ENCODE measurements at places on chromosomes 11 and 22.

DNA sequence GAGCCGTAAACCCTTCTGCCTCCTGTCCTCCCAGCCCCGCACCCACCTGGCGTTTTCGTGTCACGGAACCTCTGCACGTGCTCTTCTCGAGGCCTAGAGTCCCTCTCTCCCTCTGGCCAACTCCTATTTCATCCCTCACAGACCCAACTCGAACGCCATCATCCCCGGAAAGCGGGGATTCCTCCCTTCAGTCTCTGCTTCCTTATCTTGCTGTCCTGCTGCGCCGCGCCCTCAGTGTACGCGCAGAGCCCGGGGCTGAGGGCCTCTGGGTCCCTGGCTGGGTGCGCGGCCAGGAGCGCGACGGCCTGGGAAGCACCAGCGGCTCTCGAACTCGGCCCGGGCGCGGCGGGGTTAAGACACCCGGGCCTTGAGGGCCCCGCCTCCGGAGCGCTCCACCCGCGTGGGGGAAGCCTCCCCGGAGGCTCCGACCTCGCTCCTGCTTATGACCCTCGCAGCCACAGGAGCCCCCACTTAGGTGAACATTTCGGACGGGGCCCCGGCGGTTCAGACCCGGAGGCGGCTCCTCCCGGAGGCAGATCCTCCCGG lies 398 bp upstream of the ATG16L2 start:
- DNase-seq: peak; percentile 80

DNA sequence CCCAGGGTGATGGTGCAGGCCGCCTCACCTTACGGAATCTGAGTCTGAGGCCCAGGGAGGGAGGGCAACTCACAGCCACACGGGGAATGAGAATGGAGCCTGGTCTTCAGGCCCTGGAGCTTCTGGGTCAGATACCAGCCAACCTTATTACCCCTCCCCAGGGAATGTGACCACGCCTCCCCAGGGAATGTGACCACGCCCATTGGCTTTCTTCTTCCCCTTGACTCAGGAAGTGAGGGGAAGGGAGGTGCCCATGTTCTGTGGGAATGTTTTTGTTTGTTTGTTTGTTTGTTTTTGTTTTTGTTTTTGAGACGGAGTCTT lies 57.5 kb upstream of the RBFOX2 start:
- no peak for DNase-seq

- DNase-seq: no peak
These were observed 1389.2 kb downstream of the TBC1D22A start for GRCh38 chr22:48151641-48152040.

- DNase-seq: no peak
These were observed 62.6 kb upstream of the SLC6A5 start for GRCh38 chr11:20536784-20537183.

GRCh38 chr22:36277482-36278291 lies 24.8 kb downstream of the APOL1 start:
- peak; percentile 32 for DNase-seq

DNA sequence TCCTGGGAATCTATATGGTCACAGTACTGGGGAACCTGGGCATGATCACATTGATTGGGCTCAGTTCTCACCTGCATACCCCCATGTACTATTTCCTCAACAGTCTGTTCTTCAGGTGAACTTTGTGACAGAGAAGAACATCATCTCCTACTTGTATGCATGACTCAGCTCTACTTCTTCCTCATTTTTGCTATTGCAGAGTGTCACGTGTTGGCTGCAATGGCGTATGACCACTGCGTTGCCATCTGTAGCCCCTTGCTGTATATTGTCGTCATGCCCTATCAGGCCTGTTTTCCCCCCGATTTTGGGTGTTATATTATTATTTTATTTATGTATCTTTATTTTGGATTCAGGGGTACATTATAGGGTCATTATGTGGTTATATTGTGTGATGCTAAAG lies 2.4 kb upstream of the OR8G1 start:
- no peak for DNase-seq

DNA sequence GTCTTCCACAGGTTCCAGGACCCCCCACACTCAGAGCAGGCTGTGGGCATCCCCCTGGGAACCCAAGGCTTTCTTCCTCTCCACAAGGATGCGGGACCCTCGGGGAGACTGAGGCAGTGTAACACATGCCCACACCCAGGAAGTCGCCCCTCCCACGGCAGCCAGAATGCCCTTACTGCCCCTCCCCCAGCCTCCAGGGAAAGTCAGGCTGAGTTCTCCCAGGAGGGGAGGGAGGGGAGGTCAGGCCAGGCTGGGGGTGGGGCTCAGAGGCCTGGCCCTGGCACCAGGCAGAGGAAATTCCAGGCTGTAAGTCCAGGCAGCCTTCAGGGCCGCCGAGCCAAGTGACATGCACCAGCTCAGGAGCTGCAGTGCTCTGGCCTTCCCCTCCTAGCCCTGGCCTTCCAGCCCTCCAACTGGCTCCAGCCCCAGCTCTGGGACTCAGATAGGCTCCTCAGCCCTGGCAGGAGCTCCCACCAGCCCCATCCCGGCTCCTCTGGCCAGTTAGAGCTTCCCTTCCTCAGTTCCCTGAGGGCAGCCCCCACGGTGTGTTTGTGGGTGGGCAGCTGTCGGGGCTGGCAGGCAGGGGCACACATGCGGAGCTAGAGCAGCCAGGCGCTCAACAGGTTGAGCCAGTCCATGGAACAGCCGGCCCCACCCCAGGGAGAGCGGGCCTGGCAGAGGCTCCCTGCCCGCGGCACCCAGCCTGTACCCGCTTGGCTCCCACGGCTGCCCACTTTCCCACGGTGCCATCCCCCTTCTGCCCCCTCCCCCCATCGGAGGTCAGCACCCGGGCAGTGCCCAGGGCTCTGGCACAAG lies 3.6 kb downstream of the BCL9L start:
- DNase-seq: no peak

GRCh38 chr11:72103754-72104167 lies 664 bp upstream of the LAMTOR1 start:
- DNase-seq: no peak

DNA sequence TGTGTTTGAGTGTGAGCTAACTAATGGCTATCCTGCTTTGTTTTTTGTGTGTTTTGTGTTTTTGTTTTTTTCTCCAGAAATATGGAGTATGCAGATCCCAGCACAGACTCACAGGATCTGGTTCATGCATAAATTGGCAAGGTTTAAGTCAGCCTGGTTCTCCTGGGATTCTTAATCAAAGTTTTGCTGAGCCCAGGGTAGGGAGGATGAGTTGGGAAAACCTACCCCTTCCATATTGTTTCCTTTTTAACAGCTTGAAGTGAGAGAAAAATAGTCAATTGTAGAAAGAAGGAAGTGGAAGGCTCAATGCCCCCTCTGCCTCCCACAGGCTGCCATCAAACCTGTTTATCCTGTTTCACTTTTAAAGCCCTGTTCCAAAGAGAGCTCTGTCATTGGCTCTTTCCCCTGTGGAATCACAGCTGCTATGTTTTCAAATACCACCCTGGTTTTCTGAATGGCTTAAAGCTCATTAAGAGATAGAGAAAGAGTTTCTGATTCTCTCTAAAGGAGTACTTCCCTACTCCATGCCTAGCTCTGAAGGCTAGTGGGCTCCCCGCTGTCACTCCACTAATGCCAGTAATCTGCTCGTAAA lies 23.4 kb upstream of the CADM1 start:
- DNase-seq: no peak

GRCh38 chr11:86717817-86718501 lies 45.5 kb upstream of the ME3 start:
- DNase-seq: no peak

DNA sequence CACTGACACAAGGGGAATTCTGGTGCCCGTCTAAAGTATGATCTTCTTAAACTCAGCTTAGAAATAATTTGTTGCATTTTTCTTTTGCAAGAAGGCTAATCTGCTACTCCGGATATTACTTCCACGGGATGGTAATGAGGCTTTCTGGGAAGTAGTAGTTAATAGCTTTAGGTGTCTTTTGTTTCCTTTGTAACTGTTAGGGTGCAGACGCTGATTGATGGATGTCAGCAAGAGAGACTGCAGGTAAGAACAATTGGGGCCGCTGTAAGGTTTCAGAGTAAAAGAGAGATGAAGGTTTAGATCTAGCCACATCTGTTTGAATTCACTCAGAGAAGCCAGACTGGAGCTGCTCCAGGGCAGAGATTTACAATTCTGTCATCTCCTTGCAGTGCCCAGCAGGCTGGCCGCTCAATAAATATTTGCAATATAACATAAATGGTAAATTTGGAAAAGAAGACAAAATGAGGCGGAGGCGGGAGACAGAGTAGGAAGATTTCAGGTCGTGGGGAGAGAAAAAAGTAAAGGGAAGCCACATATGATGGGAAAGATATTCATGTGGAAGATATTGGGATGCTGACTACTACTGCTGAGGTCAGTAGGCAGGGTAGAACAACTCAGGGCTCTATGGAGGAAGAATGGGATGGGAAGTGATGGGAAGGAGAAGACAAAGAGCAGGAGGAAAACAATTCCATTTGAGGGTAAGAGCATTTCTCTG lies 320.5 kb downstream of the AASDHPPT start:
- no peak for DNase-seq

- DNase-seq: no peak
These were observed 109.2 kb upstream of the GAL start for GRCh38 chr11:68575025-68575665.

DNA sequence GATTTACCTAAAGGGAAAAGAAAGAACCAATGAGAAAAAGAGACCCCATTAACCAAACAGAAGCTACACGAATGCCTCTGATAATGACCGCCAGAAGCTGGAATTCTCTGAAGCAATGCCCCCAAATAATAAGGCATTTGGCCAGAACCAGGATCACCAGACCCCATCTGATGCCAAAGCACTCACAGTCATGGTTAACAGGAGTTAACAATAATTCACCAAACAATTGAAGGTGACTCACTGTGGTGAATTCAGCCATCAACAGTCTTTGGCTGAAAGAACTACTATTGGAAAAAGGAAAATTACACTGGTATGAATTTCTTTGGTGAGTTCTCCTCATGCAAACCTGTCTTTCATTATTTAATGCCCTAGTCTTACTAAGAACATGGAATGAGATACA lies 21.9 kb upstream of the NFRKB start:
- DNase-seq: no peak

DNA sequence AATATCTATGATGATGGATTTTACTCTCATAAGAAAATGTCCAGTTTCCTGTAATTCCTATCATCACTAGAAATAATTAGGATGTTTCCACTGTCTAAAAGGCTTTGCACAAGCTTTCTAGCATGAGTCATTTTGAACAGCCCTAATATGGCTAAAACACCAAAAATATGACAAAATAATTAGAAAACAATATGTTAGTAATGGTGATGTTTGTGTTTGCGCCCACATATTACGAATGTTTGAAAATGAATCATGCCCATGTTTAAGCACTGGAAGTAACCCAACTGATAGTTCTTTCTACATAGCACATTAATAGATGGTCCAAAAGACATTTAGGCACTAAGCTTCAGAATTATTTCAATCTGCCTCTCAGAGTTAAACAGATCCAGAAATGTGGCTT lies 96.0 kb downstream of the TRPC6 start:
- DNase-seq: no peak

GRCh38 chr22:35797411-35797810 lies 79.7 kb downstream of the APOL5 start:
- no peak for DNase-seq

DNA sequence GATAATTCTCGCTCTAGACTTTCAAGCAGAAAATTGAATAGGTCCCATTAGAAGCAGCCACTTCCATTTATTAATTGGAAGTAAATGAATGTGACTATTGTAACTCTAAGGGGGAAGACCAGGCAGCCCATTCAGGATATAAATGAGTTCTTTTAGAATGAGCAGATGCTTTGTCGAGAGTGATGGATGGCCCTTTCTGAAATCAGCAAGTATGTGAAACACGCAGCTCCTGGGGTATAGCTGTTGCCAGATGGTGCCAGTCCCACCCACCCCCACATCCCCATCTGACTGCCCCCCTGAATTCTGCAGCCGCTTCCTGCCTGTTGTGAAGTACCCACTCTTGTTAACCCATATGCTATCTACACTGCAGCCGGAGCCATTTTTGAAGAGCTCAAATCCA lies 3.7 kb downstream of the SLC15A3 start:
- no peak for DNase-seq
